CD4-positive, alpha-beta T cell (primary cell): ENCODE measurements at places on chromosomes 2 and 18.

DNA sequence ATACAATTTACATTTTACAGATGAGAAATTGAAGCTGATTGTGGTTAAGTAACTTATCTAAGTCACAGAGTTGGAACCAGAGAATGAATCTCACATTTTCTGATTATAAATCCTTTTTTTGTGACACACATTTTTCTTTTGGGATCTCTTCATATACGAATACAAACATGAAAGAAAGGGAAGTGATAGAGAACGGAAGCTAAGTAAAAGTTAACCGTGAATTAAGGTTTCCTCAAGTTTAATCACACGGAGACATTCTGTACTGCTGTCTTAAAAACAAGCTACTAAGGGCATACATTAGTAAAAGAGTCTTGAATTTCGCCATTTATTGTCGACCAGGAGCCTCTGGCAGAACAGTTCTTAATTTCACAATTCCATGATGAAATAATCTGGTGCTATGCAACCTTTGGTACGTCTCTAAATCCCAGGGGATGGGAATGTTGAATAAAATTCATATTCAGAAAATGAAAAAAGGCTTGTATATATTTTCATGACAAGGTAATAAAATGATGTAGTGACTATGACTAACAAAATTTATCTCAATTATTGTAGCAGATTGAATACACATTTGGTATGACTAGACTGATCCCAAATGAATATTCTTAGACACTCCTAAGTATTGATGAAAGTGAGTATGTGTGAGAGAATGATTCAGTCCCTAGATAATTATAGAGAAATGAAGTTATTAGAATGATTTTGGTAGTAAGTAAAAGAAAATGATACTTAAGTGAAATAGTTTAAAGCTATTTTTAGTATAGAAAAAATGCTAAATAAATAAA is 40.3 kb upstream of the ZSWIM2 start:
- no peak overlapping the region for H3K27ac ChIP-seq
- H3K4me1 ChIP-seq: no peaks in the 10 kb centered on the region
- H3K36me3 ChIP-seq: no peaks in the 10 kb centered on the region

GRCh38 chr2:23685181-23685580 is 241.7 kb downstream of the ATAD2B start:
- H3K4me3 ChIP-seq: no peak overlapping the region
- no peaks in the 10 kb centered on the region for H3K27me3 ChIP-seq
- no peaks in the 10 kb centered on the region for H3K4me1 ChIP-seq
- DNase-seq: no peak

DNA sequence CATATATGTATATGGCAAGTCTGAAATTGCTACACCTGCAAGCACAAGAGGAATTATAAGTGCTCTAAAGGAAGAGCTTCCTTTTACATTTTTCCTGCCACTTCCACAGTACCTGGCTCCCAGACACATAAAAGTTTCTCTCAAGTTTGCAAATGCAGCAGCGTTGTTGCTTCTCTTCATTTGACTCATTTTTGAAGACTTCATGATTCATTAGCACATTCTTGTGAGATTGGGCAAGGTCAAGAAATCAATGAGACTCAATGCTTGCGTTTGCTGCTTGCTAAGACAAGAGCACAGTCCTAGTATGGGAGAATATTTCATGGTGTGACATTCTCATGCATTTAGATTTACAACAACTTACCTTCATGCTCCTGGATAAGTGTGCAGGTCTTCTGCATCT is 42.6 kb upstream of the PDCL3 start:
- DNase-seq: no peak
- no peak overlapping the region for H3K4me3 ChIP-seq
- no peak overlapping the region for H3K27ac ChIP-seq
- H3K27me3 ChIP-seq: no peaks in the 10 kb centered on the region

GRCh38 chr18:62944454-62944853 is 229.1 kb downstream of the PHLPP1 start:
- no peak overlapping the region for H3K4me3 ChIP-seq
- DNase-seq: no peak
- H3K27ac ChIP-seq: no peak overlapping the region
- H3K36me3 ChIP-seq: peaks cover 4% of the 10 kb centered on the region

- no peaks in the 10 kb centered on the region for H3K36me3 ChIP-seq
- no peak overlapping the region for H3K4me3 ChIP-seq
- no peaks in the 10 kb centered on the region for H3K4me1 ChIP-seq
- H3K27ac ChIP-seq: no peak overlapping the region
These were observed 270.6 kb downstream of the C1D start for GRCh38 chr2:67792191-67792590.

GRCh38 chr18:26926066-26926675 is 60.7 kb upstream of the AQP4 start:
- no peak overlapping the region for H3K27ac ChIP-seq
- no peak overlapping the region for H3K4me3 ChIP-seq
- H3K36me3 ChIP-seq: no peaks in the 10 kb centered on the region
- H3K27me3 ChIP-seq: no peaks in the 10 kb centered on the region

DNA sequence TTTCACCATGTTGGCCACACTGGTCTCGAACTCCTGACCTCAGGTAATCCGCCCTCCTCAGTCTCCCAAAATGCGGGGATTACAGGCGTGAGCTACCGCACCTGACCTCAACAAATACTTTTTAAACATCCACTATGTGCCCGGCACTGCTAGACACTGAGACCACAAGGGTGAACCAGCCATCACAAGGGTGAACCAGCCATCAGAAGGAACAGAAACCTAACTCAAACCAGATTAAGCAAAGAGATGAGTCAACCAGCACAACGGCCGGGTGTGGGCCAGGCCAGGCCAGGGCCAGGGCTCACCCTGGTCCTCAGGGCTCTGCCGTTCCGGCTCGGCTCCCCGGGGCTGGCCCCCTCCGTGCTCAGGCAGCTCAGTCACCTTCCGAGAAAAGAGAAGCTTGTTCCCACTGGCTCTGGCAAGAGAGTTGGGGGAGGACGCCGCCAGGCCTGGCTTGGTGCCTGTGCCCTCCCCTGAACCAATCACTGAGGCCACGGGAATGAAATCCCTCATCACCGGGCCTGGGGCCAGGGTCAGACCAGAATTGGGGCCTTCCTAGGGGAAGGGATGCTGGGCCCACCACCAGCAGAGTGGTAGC is 4.4 kb downstream of the TEX44 start:
- DNase-seq: peak; percentile 63
- H3K27me3 ChIP-seq: no peaks in the 10 kb centered on the region
- no peak overlapping the region for H3K4me3 ChIP-seq
- no peak overlapping the region for H3K27ac ChIP-seq
- H3K4me1 ChIP-seq: peaks cover 4% of the 10 kb centered on the region
- H3K36me3 ChIP-seq: no peaks in the 10 kb centered on the region

- no peaks in the 10 kb centered on the region for H3K27me3 ChIP-seq
- no peaks in the 10 kb centered on the region for H3K4me1 ChIP-seq
- no peaks in the 10 kb centered on the region for H3K36me3 ChIP-seq
- H3K27ac ChIP-seq: no peak overlapping the region
- DNase-seq: no peak
These were observed 44.0 kb downstream of the ARHGEF33 start for GRCh38 chr2:38933653-38934052.

DNA sequence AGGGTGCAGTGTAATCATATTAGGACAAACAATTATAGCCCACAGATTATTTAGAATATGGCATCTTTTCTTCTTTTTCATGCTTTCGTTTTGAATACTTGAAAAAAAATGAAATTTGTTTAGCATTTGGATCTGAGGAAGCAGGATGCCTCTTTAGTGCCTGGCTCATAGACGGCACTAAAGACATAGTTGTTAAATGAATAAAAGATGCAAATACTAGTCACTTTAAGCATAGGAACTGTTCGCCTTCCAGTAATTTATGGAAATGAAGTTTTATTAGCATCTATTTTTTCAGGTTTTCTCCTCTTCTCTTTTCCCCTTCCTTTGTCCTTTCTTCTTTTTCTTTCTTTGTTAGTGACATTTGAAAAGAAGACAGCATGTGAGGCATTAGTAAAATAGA is 80.4 kb downstream of the CHST9 start:
- no peaks in the 10 kb centered on the region for H3K4me1 ChIP-seq
- no peak for DNase-seq
- no peaks in the 10 kb centered on the region for H3K27me3 ChIP-seq

- DNase-seq: no peak
- no peak overlapping the region for H3K4me3 ChIP-seq
- H3K27ac ChIP-seq: no peak overlapping the region
- H3K36me3 ChIP-seq: no peaks in the 10 kb centered on the region
- no peaks in the 10 kb centered on the region for H3K4me1 ChIP-seq
These were observed 75.5 kb upstream of the CCDC68 start for GRCh38 chr18:55034742-55035141.

GRCh38 chr2:233329489-233330135 is 22.0 kb downstream of the SAG start:
- H3K27ac ChIP-seq: no peak overlapping the region
- peaks cover 52% of the 10 kb centered on the region for H3K4me1 ChIP-seq
- H3K4me3 ChIP-seq: no peak overlapping the region
- no peaks in the 10 kb centered on the region for H3K27me3 ChIP-seq
- H3K36me3 ChIP-seq: no peaks in the 10 kb centered on the region

DNA sequence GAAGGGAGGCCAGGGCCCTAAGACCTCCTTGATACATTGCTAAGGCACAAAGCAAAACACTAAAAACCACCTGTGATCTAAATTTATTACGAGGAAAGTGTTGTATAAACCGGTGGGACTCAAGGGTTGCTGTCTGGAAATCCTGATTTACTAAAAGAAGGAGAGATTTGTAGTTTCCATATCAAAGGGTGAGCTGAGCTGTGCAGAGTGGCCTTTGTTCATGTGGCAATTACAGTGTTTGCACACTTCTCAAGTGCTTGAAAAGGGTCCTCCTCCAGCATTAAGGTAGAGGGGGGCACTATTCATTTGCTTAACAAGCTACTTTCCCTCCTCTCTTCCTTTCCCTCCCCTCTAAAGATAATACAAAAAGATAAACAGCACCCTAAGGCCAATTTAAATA is 30.5 kb upstream of the ITGA4 start:
- no peaks in the 10 kb centered on the region for H3K36me3 ChIP-seq
- H3K4me1 ChIP-seq: peaks cover 9% of the 10 kb centered on the region
- no peak overlapping the region for H3K4me3 ChIP-seq
- no peaks in the 10 kb centered on the region for H3K27me3 ChIP-seq
- H3K27ac ChIP-seq: no peak overlapping the region

- H3K36me3 ChIP-seq: peaks cover 47% of the 10 kb centered on the region
- H3K4me1 ChIP-seq: peaks cover 31% of the 10 kb centered on the region
- no peak for DNase-seq
- H3K27ac ChIP-seq: no peak overlapping the region
These were observed 10.2 kb downstream of the SP3 start for GRCh38 chr2:173955004-173955403.

DNA sequence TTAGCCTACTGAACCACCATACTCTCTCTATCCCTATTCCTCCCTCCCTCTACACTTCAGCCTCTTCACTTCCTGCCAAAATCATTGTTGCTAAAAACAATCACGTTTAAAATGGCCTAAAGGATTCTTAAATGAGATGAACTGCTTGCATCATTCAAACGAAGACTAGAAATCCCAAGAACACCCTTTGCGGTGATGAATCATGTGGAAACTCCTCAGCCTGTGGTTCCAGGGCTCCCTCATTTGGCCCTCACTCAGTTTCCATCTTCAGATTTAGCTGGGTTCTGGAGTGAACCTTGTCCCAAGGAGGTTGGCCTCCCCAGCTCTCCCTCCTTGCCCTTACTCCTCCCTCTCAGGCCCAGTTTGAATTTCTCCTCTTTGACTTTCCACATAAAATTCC is 125.6 kb upstream of the CDC42EP3 start:
- H3K36me3 ChIP-seq: no peaks in the 10 kb centered on the region
- no peak overlapping the region for H3K27ac ChIP-seq
- no peak for DNase-seq
- H3K4me3 ChIP-seq: no peak overlapping the region
- H3K4me1 ChIP-seq: no peaks in the 10 kb centered on the region
- H3K27me3 ChIP-seq: no peaks in the 10 kb centered on the region

- H3K36me3 ChIP-seq: peaks cover 65% of the 10 kb centered on the region
- no peaks in the 10 kb centered on the region for H3K27me3 ChIP-seq
- no peak overlapping the region for H3K4me3 ChIP-seq
- no peak overlapping the region for H3K27ac ChIP-seq
These were observed 11.8 kb downstream of the ARHGAP25 start for GRCh38 chr2:68746408-68746807.

GRCh38 chr2:180692322-180692721 is 288.1 kb upstream of the UBE2E3 start:
- no peak overlapping the region for H3K4me3 ChIP-seq
- H3K27ac ChIP-seq: no peak overlapping the region
- no peaks in the 10 kb centered on the region for H3K27me3 ChIP-seq
- no peak for DNase-seq
- H3K4me1 ChIP-seq: no peaks in the 10 kb centered on the region
